PC-3 (cell line): ENCODE measurements at places on chromosomes 5 and 9.

DNA sequence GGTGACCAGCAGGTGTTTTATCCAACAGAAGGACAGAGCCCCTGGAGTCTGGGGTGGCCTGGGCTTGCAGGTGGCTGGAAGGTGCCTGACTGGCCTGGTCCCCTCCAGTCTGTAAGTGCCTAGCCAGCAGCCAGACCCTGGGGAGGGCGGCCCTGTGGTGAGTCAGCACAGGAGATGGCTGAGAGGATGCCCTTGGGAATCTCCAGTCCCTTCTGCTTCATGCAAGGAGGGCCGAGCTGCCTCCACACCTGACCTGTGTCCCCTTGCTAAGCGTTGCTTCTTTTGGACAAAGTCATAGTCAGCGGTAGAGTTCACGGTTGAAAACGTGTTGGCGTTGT, 20.2 kb downstream of the OBP2B start:
- no peak for DNase-seq

GRCh38 chr5:10046676-10047075, 203.0 kb downstream of the ATPSCKMT start:
- DNase-seq, result no peak

DNA sequence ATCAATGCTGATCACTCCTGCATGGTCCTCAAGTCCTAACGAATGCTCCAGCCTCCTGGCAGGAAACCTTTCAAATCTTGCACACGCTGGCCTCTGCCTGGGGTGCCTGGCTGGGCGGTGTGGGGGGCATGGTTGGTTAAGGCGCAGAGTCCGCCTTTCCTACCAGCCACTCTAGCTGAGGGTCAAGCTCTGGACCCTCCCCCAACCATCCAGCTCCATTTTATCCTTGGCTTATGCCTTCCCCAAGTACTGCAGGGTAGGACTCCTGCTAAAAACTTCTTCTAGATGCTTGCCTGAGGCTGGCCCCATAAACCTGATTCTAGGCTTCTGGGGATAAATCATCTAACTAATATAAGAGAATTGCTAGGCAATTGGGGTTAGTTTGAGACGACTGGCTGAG, 808 bp upstream of the MVB12B start:
- no peak for DNase-seq

- DNase-seq, result no peak
Measured at GRCh38 chr9:93020771-93021670, 37.5 kb upstream of the SUSD3 start.

GRCh38 chr5:113172231-113172826, 195.7 kb downstream of the DCP2 start:
- DNase-seq, result no peak

GRCh38 chr5:132474881-132475496, 15.6 kb downstream of the IRF1 start:
- no peak for DNase-seq

- no peak for DNase-seq
Measured at GRCh38 chr5:142869886-142870285, 99.7 kb downstream of the ARHGAP26 start.

- DNase-seq, result peak; percentile 46
Measured at GRCh38 chr9:84697509-84698114, 28.1 kb downstream of the NTRK2 start.

GRCh38 chr9:88179062-88179521, 40.8 kb upstream of the SPATA31C2 start:
- no peak for DNase-seq

DNA sequence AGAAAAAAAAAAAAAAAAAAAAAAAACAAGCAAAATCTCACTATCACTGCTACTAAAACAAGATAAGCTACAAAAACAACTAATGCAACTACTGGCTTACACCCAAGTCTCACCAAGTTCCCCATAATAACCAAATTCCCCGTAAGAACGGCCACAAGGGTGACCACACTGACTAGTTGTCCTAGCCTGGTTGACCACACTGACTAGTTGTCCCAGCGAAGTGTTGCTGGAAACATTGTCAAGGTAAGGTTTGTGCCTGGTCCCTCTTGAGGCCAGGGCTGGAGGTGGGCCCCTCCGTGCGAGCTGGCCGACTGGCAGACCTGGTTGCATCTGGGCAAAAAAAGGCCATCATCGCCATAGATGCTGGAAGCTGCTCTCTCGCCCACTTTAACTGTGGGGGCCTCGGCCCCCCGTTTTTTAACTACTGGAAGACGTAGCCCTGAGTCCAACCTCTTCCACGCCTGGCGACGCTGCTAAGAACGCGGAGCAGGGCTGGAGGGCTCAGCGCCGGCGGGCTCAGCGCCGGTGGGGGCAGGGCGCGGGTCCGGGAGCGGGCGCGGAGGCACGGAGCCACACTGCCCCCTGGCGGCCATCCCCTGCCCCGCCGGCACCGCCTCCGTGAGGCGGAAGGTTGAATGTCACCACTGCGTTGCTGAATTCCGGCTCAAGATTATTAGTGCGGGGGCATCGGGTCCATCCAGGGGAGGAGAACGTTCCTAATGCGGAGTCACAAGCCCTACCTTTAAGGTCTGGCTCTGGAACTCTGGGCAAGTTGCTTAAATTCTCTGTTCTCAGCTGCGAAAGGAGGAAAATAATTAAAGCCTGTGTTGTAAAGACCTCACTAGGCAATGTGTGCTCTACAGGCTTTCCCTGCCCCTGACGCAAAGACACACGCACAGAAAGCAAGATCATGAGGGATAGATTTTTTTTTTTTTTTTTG, 84.0 kb downstream of the HSD17B3 start:
- peak; percentile 67 for DNase-seq

DNA sequence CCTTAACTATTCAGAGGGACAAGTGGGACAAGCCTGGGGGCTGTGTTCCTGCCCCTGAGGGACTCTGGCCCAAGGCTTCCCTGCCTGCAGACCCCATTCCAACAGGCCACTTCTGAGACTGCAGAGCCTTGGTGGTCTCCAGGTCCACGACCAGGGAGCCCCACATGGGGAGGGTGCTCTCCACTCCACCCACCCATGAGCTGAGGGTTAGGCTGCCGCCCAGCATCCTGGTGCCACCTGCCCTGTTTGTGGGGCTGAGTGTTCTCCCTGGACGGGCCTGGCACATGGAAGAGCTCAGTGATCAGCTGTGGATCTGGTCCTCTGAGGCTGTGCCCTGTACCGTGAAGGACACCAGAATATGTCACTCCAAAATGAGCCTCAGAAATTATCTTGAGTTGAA, 2.5 kb upstream of the ABO start:
- no peak for DNase-seq

GRCh38 chr5:105288946-105289345, 1726.4 kb upstream of the NUDT12 start:
- no peak for DNase-seq

- no peak for DNase-seq
Measured at GRCh38 chr9:77800924-77801551, 152.9 kb upstream of the GNA14 start.

- no peak for DNase-seq
Measured at GRCh38 chr9:33748633-33749304, 46.6 kb upstream of the PRSS3 start.

DNA sequence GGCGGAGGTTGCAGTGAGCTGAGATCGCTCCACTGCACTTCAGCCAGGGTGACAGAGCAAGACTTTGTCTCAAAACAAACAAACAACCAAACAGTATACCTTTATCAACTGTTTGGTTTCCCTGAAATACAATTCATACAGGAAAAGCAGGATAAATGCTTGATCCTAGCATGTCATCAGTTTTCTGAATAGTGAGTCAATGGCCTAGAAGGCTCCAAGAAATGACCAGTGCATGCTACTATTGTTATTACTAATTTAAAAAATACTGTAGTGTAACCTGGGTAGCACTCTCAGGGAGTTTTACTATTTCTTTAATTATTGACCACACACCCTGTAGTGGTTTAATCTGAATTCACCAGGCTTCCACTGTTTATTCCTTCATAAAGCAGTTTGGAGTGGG, 101.0 kb upstream of the PTPN3 start:
- no peak for DNase-seq

- DNase-seq, result no peak
Measured at GRCh38 chr5:37435261-37435660, 56.1 kb downstream of the WDR70 start.
